ENCODE measurements at places on chromosomes 5 and 9. TPM values are rescaled to one million over a fixed set of nuclear protein-coding genes. Genes with fewer than 3 reads are reported as not detected.

AMBP gene
- total RNA-seq: 0.17 TPM

STPG3 gene
- total RNA-seq: 0.66 TPM

PCDHB2 gene
- 0.58 TPM for total RNA-seq

ASS1 gene
- total RNA-seq: 225 TPM

ZNF658 gene
- 6.1 TPM for total RNA-seq

PDE6A gene
- not detected for total RNA-seq

PPP3R2 gene
- not detected for total RNA-seq

MLANA gene
- not detected for total RNA-seq

HRCT1 gene
- total RNA-seq: 0.83 TPM

SPATA31D4 gene
- not detected for total RNA-seq

EDIL3 gene
- total RNA-seq: 40.4 TPM

PCDHB12 gene
- total RNA-seq: 0.15 TPM

THBS4 gene
- total RNA-seq: 11.9 TPM

MCTP1 gene
- 4.8 TPM for total RNA-seq

SLC35D2 gene
- 22.5 TPM for total RNA-seq

PCA3 gene
- total RNA-seq: not detected

ARL14EPL gene
- total RNA-seq: not detected

POLR1E gene
- total RNA-seq: 37.4 TPM

PAEP gene
- not detected for total RNA-seq

BAAT gene
- total RNA-seq: not detected

CCL27 gene
- 0.15 TPM for total RNA-seq

PCDHB8 gene
- total RNA-seq: not detected

RALGPS1 gene
- 1.9 TPM for total RNA-seq

DNAI1 gene
- 0.58 TPM for total RNA-seq

OTP gene
- not detected for total RNA-seq

TAF1L gene
- under 0.01 TPM for total RNA-seq

ADAMTS2 gene
- 76.6 TPM for total RNA-seq

SAPCD2 gene
- total RNA-seq: 1.5 TPM

FBP1 gene
- total RNA-seq: not detected

IRX2 gene
- total RNA-seq: 2.0 TPM

C8G gene
- not detected for total RNA-seq

SPINK4 gene
- not detected for total RNA-seq

CA9 gene
- total RNA-seq: 2.3 TPM

SPATA31E1 gene
- total RNA-seq: not detected

PHF24 gene
- under 0.01 TPM for total RNA-seq

NPR3 gene
- 82.2 TPM for total RNA-seq

DROSHA gene
- 43.5 TPM for total RNA-seq

PFN3 gene
- not detected for total RNA-seq

BTNL9 gene
- total RNA-seq: not detected

OR2V2 gene
- total RNA-seq: not detected

IL4 gene
- not detected for total RNA-seq

AQP3 gene
- total RNA-seq: 21.2 TPM

BTNL8 gene
- total RNA-seq: not detected

C5orf52 gene
- total RNA-seq: not detected

LURAP1L gene
- total RNA-seq: 63.7 TPM

PDZD2 gene
- 0.50 TPM for total RNA-seq

ZNF883 gene
- 7.9 TPM for total RNA-seq

PCDHA10 gene
- under 0.01 TPM for total RNA-seq

PCDHA6 gene
- total RNA-seq: 0.50 TPM

FGF18 gene
- 0.29 TPM for total RNA-seq

DRD1 gene
- under 0.01 TPM for total RNA-seq

FOXI1 gene
- not detected for total RNA-seq

PCDHGA5 gene
- total RNA-seq: 2.8 TPM

EIF4E1B gene
- not detected for total RNA-seq
